ENCODE measurements at places on chromosomes 4 and X.

- DNase-seq: no peak
Measured at GRCh38 chrX:129125122-129125914, 398.0 kb downstream of the SMARCA1 start.

DNA sequence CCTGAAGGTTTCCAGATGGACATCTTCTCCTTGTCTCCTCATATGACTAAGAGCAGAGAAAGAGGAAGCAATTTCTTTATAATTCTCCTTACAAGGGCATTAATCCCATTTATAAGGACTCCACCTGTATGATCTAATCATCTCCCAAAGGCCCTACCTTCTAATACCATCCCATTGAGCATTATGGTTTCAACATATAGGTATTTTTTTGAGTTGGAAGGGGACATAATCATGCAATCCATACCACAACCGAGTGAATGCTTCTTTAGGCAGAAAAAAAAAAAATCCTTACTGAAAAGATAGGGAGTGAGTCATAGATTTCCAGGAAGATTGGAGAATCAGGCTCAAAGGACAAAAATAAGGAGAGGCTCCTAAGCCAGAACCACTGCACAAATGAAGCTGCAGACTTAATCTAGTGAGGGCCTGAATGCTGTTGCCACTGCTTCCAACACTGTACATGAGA, 312.5 kb upstream of the HS3ST1 start:
- DNase-seq: no peak

DNA sequence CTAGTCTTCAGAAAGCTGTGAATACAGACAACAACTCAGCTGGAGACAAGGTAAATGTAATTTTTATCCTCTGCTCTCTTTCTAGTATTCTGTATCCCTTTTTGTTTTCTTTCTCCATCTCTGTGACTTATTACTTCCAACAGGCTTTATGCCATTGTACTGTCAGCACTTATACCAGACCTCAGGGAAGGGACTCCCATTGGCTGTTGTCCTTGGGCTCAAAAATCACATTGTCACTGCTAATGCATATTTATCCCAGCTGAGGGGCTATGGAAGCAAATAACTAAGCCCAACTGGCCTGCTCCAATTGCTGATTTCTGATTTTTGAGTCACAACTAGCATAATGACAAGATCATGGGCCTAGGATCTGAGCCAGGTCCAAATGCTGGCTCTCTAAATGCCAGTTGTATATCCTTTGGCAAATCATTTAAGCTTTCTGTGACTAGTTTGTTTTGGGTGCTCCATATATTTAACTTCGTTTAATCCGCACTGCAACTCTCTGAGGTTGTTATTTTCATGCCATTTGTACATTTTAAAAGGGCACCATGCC, 395.1 kb upstream of the GNPDA2 start:
- no peak for DNase-seq

GRCh38 chrX:36908801-36909675, 99.1 kb upstream of the FAM47C start:
- no peak for DNase-seq

DNA sequence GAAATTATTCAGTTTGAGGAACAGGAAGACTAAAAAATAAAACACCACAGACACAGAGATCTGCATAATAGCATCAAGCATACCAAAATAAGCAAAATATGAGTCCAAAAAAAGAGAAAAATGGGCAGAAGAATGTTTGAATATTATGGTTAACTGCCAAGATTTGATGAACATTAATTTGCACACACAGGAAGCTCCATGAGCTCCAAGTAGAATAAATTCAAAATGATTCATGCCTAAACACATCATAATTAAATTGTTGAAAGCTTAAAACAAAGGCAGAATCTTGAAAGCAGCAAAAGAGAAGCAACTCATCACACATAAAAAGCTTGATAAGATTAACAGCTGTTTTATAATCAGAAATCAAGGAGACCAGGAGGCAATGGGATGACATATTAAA, 156.6 kb upstream of the ARSJ start:
- no peak for DNase-seq

DNA sequence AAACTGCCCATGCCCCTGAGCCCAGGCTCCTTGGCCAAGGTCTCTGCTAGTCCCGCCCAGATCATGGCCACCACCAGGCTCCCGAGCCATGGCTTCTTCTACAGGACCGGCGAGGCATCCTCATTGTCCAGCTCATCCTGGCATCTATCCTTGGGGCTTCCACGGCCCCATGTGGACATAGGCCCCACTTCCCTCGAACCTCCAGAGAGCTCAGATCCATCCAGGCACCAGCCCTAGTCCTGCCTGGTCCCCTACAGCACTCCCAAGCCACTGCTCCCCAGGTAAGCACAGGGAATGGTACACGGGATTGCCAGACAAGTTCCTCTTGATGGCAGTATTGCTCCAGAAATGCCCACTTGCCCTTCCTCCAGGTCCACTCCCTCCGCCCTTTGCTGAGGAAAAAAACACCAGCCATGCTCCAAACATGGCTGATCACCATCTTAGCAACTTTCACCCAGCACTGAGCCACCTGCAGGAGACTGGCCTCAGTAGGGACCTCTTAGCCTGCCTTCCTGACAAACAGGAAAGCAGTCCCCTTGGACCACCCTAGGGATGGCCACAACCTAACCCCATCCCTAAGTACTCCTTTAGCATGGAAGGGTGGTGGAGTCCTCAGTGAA, 272.1 kb upstream of the AGTR2 start:
- DNase-seq: no peak

GRCh38 chrX:49754233-49754857, 58.6 kb upstream of the PAGE1 start:
- peak; percentile 0 for DNase-seq

DNA sequence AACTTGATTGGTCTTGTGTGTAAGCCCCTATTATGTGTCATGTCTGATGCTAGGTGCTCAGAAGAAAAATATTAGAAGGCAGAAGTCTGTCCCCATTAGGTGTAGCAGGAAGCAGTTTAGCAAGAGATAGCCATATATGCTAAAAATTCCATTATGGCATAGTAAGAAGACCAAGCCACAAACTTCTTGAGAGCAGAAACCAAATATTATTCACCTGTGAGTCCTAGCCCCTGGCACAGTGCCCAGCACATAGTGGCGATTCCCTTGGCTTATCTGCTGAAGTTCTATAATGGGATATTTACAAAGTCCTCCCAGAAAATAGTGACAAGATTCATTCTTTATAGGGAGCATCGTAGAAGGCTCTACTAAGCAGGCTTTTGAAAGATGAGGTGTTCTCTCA, 174.4 kb downstream of the RAB28 start:
- DNase-seq: no peak

DNA sequence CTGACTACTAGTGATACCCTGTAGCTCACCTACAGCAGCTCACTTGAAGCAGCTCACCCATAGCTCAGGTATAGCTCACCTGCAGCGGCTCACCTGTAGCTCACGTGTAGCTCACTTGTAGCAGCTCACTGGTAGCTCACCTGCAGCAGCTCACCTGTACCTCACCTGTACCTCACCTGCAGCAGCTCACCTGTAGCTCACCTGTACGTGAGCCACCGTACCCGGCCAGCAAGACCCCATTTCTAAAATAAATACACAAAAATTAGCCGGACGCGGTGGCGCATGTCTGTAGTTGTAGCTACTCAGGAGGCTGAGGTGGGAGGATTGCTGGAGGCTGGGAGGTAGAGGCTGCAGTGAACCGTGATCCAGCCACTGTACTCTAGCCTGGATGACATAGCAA, 30.6 kb downstream of the SHOX start:
- no peak for DNase-seq

DNA sequence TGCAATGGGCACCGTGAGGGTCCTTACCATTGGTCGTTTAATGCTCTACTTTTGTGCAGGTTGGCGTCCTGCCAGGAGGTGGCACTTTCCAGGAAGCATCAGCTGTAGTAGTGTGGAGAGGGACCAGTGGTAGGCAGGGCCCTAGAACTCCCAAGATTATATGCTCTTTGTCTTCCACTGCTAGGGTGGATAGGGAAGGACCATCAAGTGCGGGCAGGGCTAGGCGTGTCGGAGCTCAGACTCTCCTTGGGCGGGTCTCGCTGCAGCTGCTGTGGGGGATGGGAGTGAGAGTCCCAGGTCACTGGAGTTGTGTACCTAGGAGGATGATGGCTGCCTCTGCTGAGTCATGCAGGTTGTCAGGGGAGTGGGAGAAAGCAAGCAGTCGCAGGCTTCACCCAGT, 134.7 kb downstream of the KLF8 start:
- no peak for DNase-seq

- no peak for DNase-seq
Measured at GRCh38 chr4:31204874-31205273, 484.7 kb downstream of the PCDH7 start.

GRCh38 chrX:39592776-39593175, 505.0 kb downstream of the BCOR start:
- no peak for DNase-seq

DNA sequence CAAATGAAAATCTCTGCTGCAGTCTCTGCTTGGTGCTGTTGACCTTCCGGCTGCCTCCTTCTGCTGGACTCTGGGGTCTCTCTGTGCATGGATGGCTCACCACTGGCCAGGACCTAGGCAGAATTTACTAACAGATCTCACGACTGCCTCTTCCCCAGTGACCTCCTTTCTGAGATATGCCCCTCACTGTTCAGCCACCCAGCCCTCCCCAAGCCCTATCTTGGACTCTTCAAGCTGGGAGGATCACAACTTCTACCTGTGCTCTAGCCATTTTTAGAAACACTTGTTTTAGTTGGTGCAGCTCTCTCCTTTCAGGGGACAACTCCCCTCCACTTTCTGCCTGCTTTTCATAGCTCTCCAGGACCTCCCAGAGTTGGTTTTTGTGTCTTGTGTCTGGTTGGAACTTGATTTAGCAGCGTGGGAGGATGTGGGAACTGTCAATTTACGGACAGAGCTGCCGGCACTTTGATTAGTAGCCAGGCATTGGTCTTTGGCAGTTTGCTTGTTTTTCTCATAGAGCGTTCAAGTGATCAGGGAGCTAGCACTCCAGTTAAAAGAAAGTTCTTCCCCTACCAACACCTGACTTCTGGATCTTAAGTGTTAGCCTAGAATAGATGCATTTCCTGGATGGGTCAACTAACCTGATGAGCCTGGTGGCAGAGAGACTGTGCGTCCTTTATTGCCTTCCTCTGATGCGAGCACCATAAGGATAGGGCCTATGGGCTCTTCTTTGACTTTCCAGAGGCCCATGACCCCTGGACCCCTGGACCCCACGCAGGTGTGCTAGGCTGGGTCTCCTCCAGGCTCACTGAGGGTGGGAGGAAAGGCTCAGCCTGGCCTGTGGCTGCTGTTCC, 6.5 kb downstream of the RGS12 start:
- no peak for DNase-seq

GRCh38 chr4:54556051-54556450, 101.7 kb upstream of the KIT start:
- no peak for DNase-seq

DNA sequence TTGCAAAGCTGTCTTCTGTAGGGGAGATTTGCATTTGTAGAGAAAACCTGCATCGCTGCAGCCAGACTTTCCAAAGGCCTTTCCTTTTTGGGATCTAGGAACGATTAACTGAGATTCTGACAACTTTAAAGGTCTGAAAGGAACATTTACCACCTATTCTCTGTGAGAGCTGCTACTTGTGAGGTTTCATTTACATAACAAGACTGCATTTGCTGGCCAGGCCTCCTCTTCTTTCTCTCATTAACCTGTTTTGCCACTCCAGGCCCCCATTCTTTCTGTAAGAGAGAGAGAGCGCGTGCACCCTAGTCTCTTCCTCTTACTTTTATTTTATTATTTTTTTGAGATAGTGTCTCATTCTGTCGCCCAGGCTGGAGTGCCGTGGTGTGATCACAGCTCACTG, 31.6 kb downstream of the TMEM31 start:
- no peak for DNase-seq

DNA sequence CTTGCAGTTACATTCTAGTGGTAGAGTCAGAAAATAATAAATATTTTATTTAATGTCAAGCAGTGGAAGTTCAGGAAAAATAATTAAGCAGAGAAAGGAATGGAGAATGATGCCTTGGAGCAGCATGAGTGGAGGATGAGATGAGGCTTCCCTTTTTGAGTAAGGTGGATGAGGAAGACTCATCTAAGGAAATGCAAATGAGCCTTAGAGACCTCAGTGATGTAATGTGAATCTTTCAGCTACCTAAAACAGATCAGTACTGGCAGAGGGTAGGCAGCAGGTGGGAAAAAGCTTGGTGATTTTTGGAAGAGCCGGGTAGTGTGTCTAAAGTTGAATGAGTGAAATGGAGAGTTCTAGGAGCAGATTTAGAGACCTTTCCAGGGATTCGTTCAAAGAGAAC, 118.2 kb downstream of the GRID2 start:
- no peak for DNase-seq

GRCh38 chr4:185213877-185214276, 4.5 kb downstream of the SNX25 start:
- DNase-seq: no peak

GRCh38 chrX:15391850-15392249, 7.6 kb upstream of the VEGFD start:
- no peak for DNase-seq

GRCh38 chrX:38494239-38494823, 67.0 kb upstream of the TSPAN7 start:
- DNase-seq: no peak

DNA sequence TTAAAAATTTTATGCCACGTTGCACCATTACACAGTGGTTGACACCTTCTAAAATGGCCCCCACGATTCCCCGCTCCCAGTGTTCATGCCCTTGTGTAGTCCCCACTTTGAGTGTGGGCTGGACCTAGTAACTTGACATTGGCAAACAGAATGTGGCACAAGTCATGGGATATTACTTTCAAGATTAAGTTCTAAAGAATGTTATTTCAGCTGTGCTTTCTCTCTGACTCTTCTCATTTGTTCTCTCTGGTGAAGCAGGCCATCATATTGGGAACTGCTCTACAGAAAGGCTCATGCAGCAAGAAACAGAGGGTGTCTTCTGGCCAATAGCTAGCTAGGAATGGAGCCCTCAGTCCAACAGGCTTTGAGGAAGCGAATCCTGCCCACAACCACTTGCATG, 67.1 kb downstream of the ATXN3L start:
- DNase-seq: no peak

DNA sequence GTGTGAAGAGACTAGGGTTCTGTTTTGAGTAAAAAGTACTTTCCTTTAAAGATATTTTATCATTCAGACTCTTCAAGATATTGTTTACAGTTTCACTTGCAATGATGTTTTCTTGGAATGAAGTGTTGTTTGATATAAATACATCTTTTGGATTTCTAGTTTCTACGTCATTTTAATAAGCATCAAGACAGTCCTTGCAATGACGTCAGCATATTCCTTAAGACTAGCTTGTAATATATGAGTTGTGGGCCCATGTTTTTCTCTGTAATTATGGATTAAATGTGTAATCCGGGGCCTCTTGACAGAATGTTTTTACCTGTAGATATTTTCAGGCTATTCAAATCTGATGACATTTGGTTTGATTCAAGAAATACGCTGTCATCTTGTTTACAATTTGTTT, 66.1 kb downstream of the RBMX2 start:
- no peak for DNase-seq

GRCh38 chr4:43325220-43325967, 432.9 kb downstream of the GRXCR1 start:
- no peak for DNase-seq

DNA sequence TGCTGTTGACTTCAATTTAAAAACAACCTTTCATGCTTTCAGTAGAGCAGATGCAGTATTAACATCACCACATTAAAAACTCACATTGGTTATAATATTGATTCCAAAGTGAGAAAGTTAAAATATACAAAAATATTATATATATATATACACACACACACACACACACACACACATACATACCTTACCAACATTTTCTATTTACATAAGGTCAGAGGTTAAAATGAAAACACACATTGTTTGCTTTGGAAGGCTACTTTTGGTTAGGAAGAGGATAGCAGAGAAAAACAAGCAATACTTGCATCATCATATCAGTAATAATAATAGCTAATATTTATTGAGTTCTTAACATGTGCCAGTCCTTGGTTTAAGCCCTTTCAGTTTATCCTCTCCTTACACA, 226.5 kb downstream of the PPP4R3C start:
- DNase-seq: no peak
